ENCODE measurements at places on chromosomes 3 and 15. TPM values are rescaled to one million over a fixed set of nuclear protein-coding genes. Genes with fewer than 3 reads are reported as not detected.

The TNFSF10 gene
- not detected for polyA plus RNA-seq

The DZIP3 gene
- polyA plus RNA-seq, result 58.7 TPM

The ACKR4 gene
- polyA plus RNA-seq, result not detected

The TMEM45A gene
- 4.1 TPM for polyA plus RNA-seq

The TM4SF18 gene
- polyA plus RNA-seq, result 0.42 TPM

The HCLS1 gene
- 0.28 TPM for polyA plus RNA-seq

The SLC2A2 gene
- polyA plus RNA-seq, result not detected

The SPG21 gene
- polyA plus RNA-seq, result 67.7 TPM

The PRR20G gene
- not detected for polyA plus RNA-seq

The TMEM207 gene
- polyA plus RNA-seq, result not detected

The AQR gene
- polyA plus RNA-seq, result 22.4 TPM

The DZIP1L gene
- 1.7 TPM for polyA plus RNA-seq
